SHP77 (cell line): ENCODE measurements at places on chromosomes 1 and 21.

GRCh38 chr1:118954301-118954905 lies 33.7 kb downstream of the TBX15 start:
- DNase-seq: no peak

DNA sequence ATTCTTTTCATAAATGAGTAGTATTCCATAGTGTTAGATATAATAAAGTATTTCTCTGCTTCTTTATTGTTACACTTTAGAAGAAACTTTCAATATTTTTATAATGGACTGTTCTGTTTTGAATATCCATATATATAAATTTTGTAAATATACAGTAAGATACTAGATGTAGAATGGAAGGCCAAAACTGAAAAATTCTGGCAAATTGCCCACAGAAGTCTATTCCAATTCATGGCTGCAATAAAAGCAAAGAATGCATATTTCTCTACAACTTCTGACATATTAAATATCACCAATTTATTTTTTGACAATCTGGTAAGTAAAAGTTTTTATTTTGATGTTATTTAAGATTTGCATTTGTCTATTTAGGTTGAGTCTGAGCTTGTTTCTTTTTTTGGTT lies 532.5 kb downstream of the NCAM2 start:
- no peak for DNase-seq

GRCh38 chr1:22048351-22049192 lies 3.9 kb upstream of the CDC42 start:
- no peak for DNase-seq

GRCh38 chr1:83839566-83840173 lies 159.3 kb downstream of the TTLL7 start:
- DNase-seq: no peak

- DNase-seq: no peak
Observed at GRCh38 chr1:228827019-228827418, 91.7 kb downstream of the RHOU start.

DNA sequence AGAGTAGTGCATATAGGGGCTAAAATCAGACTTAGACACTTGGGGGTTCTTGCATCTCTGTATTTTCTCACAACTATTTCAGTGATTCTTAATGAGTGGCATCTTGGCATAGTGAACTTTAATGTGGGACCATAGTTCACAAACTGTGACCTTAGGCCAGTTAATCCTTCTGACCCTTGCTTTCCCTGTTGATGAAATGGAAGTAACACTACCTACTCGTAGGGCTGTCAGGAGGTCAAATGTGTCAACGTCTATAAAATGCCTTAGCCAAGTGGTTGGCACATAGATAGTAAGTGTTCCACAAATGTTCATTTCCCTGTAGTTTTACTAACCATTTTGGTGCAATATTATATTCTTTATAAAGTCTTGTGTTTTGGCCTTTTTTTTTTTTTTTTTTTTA lies 49.4 kb downstream of the DYRK1A start:
- DNase-seq: no peak

DNA sequence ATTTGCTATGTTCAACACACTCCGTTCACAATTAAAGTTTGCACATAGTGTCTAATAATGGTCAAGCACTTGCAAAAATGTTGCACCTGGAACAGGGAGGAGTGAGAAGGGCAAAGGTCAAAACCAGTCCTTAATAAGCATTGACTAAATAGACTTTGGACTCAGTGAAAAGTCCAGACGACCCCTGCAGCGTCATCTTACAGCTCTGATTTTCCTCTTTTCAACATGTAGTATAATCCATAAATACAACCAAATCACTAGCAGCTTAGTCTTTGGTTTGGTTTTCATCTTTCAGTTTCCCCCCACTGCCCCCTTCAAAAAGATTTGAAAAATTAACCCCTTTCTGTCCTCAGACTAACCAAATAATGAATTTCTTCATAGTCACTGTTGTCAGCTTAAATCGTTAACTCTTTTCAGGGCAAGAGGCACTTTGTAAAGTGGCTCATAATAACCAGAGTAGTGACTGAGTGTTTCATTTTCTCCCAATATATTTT lies 290.3 kb downstream of the PTPRC start:
- no peak for DNase-seq

- DNase-seq: no peak
Observed at GRCh38 chr1:223811634-223812101, 34.1 kb downstream of the TP53BP2 start.

- no peak for DNase-seq
Observed at GRCh38 chr1:168829876-168830275, 100.9 kb upstream of the DPT start.

DNA sequence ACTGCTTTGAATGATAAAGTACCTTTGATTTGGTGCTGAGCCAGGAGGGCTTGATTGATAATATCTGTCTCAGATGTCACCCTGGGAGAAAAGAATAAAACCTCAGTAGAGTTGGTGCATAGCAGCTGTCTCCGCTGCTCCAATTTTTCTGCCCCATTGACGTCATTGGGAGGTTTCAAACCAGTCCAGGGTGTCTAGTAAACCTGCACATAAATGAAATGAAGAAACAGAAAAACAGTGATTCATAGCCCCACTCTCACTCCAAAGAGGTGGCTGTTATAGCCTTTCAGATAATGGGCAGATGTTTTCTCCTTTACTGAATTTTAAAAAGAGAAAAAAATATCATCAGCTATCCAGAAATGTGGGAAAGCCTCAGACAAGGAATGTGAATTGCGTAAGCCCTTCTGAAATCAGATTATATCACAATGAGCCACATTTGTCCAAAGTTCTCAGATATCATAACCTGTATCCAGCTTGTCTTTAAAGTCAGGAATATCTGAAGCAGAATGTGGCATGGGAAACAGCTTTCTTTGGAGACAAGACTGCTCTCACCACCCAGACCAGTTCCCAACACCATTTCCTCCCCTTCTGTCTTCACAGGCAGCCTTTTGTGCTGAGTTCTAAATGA lies 351.3 kb upstream of the SGIP1 start:
- DNase-seq: peak; percentile 96

DNA sequence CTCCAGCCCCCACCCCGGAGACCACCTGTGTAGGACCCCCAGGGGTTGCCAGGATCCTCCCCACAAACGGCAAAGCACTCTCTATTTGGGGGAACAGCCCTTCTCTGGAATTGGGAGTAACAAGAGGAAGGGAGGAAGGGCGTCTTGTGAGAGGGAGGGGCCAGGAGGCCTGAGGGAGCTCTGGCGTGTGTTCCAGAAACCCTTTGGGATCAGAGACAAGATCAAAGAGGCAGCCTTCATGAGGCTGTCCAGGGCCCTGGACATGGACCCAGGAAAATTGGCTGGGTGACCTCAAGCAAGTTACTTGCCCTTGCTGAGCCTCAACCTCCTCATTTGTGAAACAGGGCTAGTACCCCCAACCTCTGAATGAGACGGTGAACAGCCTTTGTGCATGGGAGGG lies 18.1 kb upstream of the ECE1 start:
- DNase-seq: no peak

DNA sequence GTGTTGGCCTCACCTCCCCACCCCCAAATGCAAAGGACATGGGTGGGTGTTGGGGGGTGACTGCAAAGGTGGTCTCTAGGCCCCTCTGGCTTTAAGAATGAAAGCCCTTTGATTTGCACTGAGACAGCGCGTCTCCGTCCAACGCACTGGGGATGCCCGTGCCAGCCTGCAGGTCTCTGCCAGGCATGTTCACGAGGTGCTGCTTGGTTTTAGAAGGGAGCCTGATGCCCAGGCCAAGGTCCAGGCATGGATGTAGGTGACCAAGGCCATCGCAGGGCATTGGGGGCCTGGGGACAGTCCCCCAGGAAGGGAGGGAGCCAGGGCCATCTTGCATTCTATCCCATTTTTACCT lies 363.6 kb upstream of the VAMP3 start:
- no peak for DNase-seq

DNA sequence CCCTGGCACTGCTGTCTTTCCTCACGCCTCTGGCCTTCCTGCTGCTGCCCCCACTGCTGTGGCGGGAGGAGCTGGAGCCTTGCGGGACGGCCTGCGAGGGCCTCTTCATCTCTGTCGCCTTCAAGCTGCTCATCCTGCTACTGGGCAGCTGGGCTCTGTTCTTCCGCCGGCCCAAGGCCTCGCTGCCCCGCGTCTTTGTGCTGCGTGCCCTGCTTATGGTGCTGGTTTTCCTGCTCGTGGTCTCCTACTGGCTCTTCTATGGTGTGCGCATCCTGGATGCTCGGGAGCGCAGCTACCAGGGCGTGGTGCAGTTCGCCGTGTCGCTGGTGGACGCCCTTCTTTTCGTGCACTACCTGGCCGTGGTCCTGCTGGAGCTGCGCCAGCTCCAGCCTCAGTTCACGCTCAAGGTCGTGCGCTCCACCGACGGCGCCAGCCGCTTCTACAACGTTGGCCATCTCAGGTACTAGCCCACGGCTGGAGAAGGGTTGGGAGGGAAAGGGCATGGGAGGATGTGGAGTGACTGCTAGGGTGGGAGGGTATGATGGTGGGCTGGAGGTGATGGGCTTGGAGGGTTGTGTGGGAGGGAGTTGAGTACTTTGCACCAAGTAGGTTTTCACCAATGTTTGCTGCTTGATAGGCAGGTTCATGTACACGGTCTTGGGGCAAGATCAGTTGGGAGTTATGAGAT lies 18.9 kb downstream of the VANGL2 start:
- no peak for DNase-seq

GRCh38 chr1:64745986-64746940 lies 1.4 kb downstream of the RAVER2 start:
- no peak for DNase-seq

GRCh38 chr1:104082221-104082620 lies 332.5 kb downstream of the AMY1C start:
- no peak for DNase-seq

- no peak for DNase-seq
Observed at GRCh38 chr21:45556645-45557615, 14.7 kb upstream of the SLC19A1 start.

DNA sequence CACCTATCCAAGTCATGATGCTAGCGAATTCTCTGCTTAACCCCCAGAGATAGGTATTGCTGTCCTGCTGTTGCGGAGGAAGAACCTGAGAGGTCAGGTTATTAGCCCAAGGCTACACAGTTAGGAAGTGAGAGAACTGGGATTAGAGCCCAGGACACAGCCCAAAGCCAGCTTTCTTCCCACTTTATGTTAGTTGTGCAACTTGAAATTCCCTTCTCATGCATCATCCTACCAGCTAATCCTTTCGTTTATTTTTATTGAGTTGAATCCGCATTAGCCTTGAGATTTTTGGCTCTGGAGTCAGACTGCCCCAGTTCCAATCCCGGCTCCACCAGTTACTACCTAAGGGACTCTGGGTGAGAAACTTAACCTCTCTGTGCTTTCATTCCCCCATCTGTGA lies 65.4 kb downstream of the PLEKHA6 start:
- DNase-seq: no peak

DNA sequence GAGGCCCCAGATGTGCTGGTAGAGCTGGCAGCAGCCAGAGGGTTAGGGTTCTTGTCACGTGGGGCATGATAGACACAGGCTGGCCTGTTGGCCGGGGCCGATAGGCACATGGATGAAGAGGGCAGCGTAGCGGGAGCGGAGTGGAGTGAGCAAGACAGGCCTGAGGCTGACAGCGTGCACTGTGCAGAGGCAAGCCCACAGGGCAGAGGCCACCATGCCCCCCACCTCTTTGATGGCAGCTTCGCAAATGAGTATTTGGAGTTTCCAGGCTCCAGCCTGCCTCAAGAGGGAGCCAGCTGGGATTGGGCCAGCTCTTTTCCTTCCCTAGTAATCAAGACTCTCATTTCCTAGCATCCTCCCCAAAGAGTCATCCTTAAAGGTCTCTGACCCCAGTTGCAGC lies 43.5 kb downstream of the TMCC2 start:
- DNase-seq: no peak

DNA sequence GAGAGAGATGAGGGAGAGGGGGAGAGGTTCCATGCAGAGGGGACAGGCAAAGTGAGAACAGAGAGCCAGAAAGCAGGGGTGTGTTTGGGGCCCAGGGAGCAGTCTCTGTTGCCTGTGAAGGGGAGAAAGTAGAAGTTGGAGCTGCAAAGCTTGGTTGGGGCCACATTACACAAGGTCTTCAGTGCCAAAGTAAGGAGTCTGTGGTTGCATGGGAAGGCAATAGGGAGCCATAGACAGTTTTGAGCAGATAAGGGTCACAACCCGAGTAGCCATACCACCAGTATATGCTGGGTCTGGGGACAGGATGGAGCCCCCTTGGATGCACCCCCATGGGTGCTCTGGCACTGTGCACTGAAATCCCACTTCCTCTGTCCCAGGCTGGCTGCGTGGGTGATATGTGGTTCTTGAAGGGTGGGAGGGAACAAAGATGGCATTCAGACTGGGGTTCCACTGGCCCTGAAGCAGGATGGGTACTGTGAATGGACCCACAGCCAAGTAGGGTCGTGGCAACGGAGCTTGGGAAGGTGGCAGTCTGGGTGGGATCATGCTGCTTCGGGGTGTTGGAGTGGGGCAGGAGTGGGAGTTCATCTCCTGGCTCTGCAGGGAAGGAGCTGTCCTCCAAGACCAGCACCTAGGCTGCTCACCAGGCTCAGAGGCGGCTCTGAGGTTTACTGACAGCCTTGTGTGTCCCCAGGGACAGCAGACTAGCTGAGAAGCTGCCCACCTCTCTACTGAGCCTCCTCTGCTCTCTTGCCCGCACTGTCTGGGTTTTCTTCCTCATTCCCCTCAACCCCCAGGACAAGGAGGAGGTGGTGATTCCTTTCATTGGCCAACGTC lies 12.1 kb downstream of the DRAXIN start:
- no peak for DNase-seq

GRCh38 chr1:14486401-14487201 lies 111.9 kb upstream of the KAZN start:
- no peak for DNase-seq

- no peak for DNase-seq
Observed at GRCh38 chr1:109625601-109626560, 6.2 kb downstream of the AMPD2 start.

GRCh38 chr1:8718850-8719361 lies 98.5 kb downstream of the RERE start:
- DNase-seq: peak; percentile 14

- DNase-seq: peak; percentile 25
Observed at GRCh38 chr1:22143065-22144033, at the start of gene WNT4. WNT4 (minus strand) TSS chr1:22143097; CDS start chr1:22142922, 175 bp downstream.

GRCh38 chr1:228939001-228939691 lies 203.9 kb downstream of the RHOU start:
- DNase-seq: no peak

GRCh38 chr1:84143796-84144565 lies at the start of gene PRKACB:
PRKACB (plus strand) TSS chr1:84144271; CDS start chr1:84144362, 91 bp downstream.
- DNase-seq: no peak

GRCh38 chr1:2786329-2787162 lies 14.9 kb downstream of the TTC34 start:
- peak; percentile 3 for DNase-seq

DNA sequence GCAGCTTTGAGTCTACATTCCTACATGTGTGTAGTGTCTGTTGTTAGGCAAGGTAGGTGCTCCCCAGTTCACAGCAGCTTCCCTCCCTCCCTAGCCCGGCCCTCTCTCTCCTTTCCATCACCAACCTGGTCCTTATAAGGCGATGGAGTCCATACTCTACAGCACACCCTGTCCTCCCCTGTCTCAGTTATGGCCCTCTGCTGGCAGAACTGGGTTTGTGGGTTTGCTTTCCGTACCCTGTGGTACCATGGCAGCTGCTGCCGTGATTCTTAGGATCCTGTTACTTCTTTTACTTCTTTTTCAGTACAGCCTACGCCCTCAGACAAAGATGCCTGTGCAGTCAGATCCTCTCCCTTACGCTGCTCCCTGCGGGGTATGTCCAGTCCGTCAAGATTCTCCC lies 31.7 kb downstream of the AK5 start:
- DNase-seq: no peak
